Left lobe of liver (tissue), 2 donors: ENCODE measurements at places on chromosomes 13 and 19. TPM values are rescaled to one million over a fixed set of nuclear protein-coding genes. Genes with fewer than 3 reads are reported as not detected.
A peak's percentile ranks its signal among the peaks of the same experiment; 100 is the strongest.

Gene SHISA2
- not detected for total RNA-seq

Gene ANGPTL8
- 202 TPM for total RNA-seq

Gene DENND1C
- 1.1 TPM for total RNA-seq

Gene OVOL3
- total RNA-seq = not detected

Gene EBPL
- total RNA-seq = 62.5 TPM

Gene ZNF229
- 1.2 TPM for total RNA-seq

Gene ALOX5AP
- total RNA-seq = 1.5 TPM

Gene CEACAM3
- 0.35 TPM for total RNA-seq

Gene PSG11
- total RNA-seq = not detected

DNA sequence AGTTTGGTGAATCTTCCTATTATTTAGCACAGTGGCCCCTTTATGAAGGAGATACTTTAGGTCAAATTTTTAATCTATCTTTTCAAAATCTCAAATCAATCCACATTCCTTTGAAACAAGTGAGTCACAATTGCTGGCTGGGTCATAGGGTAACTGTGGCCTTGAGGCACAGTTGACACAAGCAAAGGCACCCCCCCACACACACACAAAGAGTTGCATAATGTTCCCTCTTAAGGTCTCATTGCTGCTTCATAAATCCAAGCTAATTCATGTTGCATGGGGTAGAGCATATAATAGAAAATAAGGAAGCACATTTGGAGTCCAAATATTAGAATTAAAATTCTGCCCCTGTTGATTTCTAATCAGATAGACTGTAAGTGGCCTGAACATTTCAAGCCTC lies 171.5 kb downstream of the DLEU7 start:
- no peak for DNase-seq

DNA sequence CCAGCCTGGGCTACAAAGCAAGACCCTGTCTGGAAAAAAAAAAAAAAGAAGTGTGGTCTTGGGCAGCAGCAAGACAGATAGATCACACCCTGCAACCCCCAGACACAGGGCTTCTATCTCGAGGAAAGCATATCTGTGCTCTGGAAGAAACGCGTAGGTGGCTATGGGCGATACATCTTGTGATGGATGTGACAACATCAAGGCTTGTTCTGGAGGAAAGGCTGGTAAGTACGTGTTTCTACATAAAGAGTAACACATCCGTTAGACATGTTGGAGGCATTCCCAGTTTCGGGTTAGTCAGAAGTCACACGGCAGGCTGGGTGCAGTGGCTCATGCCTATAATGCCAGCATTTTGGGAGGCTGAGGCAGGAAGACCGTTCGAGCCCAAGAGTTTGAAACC lies 6.6 kb upstream of the DHDH start:
- no peak for DNase-seq

DNA sequence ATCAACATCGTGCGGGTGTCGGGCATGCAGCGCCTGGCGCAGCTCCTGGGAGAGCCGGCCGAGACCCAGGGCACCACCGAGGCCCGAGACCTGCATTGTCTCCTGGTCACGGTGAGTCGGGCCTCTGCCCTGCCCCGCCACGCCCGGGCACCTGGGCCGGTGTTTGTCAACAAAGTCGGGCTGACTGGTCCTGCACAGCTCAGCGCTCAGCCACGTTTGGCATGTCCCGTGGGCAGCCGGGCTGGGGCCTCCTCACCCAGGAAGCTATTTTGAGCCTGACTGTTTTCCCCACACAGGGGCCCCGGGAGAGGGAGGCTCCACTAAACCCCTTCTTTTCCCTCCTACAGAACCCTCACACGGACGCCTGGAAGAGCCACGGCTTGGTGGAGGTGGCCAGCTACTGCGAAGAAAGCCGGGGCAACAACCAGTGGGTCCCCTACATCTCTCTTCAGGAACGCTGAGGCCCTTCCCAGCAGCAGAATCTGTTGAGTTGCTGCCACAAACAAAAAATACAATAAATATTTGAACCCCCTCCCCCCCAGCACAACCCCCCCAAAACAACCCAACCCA lies 1.3 kb downstream of the GADD45B start:
- DNase-seq = peak; percentile 72

DNA sequence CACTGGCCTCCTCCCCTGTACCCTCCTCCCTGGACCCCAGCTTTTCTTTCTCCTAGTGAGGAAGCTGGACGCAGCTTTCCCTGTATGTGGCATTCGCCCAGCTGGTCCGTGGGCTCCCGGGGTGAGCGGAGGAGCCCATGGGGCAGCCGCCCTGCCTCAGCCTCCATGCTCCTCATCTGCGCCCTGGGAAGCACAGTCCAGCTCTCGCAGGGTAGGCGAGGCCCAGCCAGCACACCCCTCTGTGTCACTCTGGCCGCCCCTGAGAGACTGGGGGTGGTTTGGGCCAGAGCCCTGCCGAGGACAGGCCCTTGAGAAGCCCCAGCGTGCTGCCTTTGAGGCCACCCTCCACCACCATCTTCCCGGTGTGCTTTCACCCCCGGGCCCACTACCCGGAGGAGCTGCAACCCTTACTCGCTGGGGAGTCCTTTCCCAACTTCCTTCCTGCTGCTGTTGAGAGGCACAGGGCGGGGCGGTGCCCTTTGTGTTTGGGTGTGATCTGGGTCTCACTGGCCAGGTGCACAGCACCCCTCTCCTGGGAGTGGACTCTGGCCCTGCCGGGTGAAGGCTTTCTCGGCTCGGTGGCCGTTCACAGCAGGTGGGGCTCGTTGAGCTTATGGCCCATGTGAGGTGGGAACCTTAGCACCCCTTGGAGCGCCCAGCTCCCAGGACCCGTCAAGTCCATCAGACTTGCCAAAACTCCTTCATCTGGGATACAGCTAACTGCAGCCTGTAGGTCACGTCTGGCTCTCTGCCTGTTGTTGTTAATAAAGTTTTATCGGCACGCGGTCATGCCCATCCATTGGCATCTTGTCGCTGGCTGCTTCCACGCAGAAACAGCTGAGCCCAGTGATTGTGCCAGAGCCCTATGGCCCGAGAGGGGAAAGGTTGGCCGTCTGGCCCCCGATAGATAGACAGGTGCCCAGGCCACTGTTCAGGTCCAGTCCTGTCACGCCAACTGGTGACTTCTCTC lies 3.2 kb downstream of the NCLN start:
- no peak for DNase-seq

GRCh38 chr19:12137221-12137940 lies 2.8 kb downstream of the ZNF20 start:
- no peak for DNase-seq

GRCh38 chr13:80171096-80171495 lies 169.8 kb downstream of the SPRY2 start:
- DNase-seq = peak; percentile 62

DNA sequence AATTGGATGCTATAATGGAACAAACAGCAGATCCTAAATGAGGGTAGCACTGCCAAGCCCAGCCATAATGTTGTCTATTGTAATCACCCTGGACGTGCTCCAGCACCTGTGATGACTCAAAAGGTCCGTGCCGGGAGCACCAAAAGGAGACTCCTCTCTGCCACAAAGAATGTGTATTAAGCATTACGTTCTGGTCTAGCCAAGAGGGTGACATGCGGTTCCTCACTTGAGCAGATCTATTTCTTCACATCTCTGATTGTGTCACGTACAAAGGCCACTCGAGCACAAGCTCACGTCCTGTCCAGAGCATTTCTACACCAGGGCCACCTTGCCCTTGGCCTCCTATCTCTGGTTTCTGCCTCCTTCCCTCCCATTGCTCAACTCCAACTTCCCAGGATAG lies 219.9 kb upstream of the IRS2 start:
- no peak for DNase-seq

- peak; percentile 60 for DNase-seq
Measured at GRCh38 chr19:47428177-47428894, 9.0 kb upstream of the MEIS3 start.

DNA sequence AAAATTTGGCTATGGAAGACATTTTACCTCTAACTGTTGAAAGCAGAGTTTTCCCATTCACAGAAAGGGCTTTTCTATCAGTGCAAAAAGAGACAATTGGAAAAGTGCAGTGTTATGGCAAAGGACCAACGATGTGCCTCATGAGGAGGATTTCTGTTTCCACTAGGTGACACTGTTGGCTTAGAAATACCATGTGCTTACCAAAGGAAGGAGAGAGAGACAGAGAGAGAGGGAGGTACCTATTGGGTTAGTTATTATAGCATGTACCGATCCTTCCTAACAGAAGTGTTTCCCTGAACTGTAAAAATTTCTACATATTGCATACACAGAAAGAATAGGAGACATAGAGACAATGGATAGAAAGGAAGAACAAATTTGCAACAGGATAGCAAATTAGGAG lies 23.9 kb upstream of the PSG4 start:
- no peak for DNase-seq

DNA sequence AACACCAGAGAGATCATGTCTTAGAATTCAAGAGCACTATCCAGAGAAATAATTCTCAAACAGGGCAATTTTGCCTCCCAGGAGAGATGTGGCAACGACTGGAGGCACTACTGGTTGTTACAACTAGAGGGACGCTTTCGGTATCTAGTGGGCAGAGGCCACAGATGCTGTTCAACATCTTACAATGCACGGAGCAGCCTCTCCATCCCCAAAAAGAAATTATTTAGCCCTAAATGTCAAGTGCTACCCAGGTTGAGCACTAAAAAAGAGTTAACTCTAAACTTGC lies 78.6 kb downstream of the ABCC4 start:
- no peak for DNase-seq

GRCh38 chr13:109275852-109276251 lies 510.5 kb downstream of the IRS2 start:
- no peak for DNase-seq

- DNase-seq = no peak
Measured at GRCh38 chr13:46373623-46374022, 13.4 kb downstream of the RUBCNL start.

DNA sequence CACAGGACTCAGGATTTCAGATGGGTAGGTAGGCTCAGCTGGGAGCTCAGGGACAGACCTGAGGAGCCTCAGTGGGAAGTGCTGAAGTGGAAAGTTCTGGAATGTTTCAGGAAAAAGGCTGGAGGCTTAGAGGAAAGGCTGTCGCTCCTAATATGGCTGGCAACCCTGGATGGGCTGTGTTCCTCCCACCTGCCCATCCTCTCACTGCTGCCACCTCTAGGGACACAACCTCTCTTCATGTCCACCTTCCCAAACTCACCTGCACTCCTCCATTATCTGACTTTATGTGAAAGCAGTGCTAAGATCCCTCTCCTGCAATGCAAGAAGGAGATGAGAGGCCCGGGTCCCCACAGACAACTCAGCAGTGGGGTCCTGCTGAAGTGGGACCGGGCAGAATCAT lies 5.8 kb upstream of the CEACAM21 start:
- DNase-seq = no peak

GRCh38 chr13:27005976-27006518 lies 165.6 kb downstream of the USP12 start:
- peak; percentile 33 for DNase-seq

- no peak for DNase-seq
Measured at GRCh38 chr13:110187641-110188161, 119.3 kb downstream of the COL4A1 start.

GRCh38 chr13:57918086-57918485 lies 286.5 kb downstream of the PCDH17 start:
- no peak for DNase-seq

DNA sequence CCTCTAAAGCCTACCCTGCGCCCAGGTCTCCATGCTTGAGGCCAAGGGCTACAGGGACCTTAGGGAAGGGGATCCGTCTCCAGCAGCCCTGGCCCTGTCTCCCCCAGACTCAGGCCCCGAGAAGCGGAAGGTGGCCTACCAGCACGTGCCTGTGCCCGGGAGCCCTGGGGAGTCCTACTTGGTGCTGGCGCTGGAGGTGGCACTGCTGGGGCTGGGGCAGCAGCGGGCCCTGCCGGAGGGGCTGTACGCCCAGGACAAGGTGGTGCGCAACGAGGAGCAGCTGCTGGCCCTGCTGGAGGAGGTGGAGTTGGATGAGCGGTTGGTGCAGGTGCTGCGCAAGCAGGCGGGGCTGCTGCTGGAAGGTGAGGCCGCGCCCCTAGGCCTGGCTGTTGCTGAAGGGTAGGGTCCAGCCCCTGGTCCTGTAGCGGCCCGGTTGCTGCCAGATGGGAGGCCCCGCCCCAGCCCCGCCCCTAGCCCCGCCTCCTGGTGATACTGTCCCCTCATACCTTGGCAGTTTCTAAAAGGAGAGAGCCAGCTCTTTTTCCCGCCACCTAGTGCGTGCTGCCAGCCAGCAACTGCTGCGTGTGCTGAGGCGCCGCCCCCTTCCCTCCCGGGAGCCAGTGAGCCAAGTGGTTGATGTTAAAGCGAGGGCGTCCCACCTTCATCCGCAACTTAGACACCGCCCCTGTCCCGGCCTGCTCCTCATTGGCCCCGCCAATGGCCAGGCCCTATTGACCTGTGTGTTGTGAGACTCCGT lies 22.6 kb downstream of the ZSWIM4 start:
- no peak for DNase-seq

DNA sequence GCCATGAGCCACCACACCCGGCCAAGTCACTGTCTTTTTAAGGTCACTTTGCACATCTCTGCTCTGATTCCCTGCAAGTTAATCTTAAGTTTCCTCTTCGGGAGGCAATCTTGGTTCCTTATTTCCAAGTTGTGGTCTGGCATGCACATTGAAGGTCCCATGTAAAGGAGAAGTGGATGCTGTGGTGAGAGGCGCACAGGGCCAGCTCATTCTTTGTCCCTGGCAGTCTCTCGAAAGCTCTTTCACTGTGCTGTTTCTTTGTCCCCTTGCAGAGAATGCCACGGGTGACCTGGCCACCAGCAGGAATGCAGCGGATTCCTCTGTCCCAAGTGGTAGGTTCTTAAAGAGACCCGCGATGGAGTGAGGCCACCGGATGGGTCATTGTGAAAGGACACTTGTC lies 16.4 kb upstream of the C19orf33 start:
- DNase-seq = no peak

DNA sequence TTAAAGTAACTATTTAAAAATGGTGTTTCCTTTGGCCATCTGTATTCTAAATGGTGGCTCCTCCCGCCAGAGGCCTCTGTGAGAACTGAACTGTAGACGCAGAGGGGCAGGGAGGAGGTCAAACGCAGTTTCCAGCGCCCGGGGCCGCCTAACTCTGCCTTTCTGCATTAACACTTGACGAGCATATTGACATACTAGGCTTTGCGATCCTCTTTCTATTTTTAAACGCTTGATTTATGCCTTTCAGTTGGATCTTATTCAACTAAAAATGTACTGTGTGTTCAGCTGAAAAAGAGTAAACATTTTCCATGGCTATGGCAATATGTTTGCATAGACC lies 74.7 kb downstream of the SPACA7 start:
- no peak for DNase-seq

DNA sequence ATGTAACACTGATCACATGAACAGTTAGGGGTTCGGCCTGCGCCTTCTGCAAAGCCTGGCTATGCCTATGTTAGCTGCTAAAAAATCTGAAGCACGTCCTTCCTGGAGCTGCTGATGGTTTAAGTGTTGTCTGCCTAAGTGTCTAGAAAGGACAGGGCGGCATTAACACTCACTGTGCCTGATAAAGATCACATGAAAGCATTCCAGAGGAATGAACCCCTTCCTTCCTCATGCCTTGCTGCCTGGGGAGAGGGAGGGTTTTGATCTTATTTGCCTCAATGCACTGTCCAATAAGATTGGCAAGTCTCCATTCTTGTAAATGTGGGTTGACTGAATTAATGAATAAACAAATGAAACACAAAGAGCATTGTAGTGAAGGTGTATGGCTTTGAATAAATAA lies 5.2 kb downstream of the DOCK9 start:
- DNase-seq = no peak

- no peak for DNase-seq
Measured at GRCh38 chr13:34207872-34208271, 389.9 kb downstream of the RFC3 start.
